ENCODE measurements at places on chromosomes 4 and X. TPM values are rescaled to one million over a fixed set of nuclear protein-coding genes. Genes with fewer than 3 reads are reported as not detected.

The FOXR2 gene
- total RNA-seq: not detected

The MTMR8 gene
- 3.2 TPM for total RNA-seq

The IBSP gene
- under 0.01 TPM for total RNA-seq

The BMP2K gene
- total RNA-seq: 37.6 TPM

The AMBN gene
- 0.25 TPM for total RNA-seq

The TEX13D gene
- under 0.01 TPM for total RNA-seq

The MAGED4B gene
- total RNA-seq: 103 TPM

The MTCP1 gene
- 4.9 TPM for total RNA-seq

The ADAMTS3 gene
- total RNA-seq: 14.8 TPM

Data from temporal lobe (tissue), 4 donors.